ENCODE measurements at places on chromosomes 3 and 15.

- H3K4me1 ChIP-seq: peaks cover 5% of the 10 kb centered on the region
- H3K36me3 ChIP-seq: peaks cover 3% of the 10 kb centered on the region
- no peak overlapping the region for H3K27ac ChIP-seq
- no peak overlapping the region for H3K4me3 ChIP-seq
- peaks cover 34% of the 10 kb centered on the region for H3K27me3 ChIP-seq
Measured at GRCh38 chr3:12791430-12791829, 5.0 kb upstream of the CAND2 start.

GRCh38 chr15:47715856-47716445 is 1.4 kb upstream of the SEMA6D start:
- H3K27ac ChIP-seq: no peak overlapping the region
- no peak overlapping the region for H3K4me3 ChIP-seq

DNA sequence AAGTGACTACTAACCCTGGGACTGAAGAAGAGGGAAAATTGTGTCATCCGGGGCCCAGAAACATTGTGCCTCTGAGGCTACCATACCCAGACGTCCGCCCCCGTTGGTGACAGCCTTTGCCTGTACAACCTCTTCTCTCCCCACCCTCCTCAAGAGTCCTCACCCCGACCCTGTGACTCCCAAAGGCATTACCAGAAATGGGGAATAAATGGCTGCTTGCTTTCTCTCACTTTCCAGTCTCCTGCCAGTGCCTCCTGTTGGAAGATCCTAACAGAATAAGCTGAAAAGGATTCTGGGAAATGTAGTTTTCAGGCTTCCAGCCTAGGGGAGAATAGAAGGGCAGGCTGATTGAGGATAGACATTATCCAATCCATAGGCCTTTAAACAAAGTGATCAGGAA is 30.8 kb upstream of the SLC25A36 start:
- H3K27me3 ChIP-seq: peaks cover 45% of the 10 kb centered on the region
- H3K4me1 ChIP-seq: no peaks in the 10 kb centered on the region
- no peak overlapping the region for H3K4me3 ChIP-seq
- H3K27ac ChIP-seq: no peak overlapping the region
- DNase-seq: no peak

- H3K27me3 ChIP-seq: no peaks in the 10 kb centered on the region
- H3K27ac ChIP-seq: no peak overlapping the region
- DNase-seq: no peak
- H3K4me3 ChIP-seq: no peak overlapping the region
Measured at GRCh38 chr3:188841906-188842305, 329.9 kb upstream of the TPRG1 start.

- DNase-seq: no peak
- no peaks in the 10 kb centered on the region for H3K27me3 ChIP-seq
- no peaks in the 10 kb centered on the region for H3K4me1 ChIP-seq
- no peaks in the 10 kb centered on the region for H3K36me3 ChIP-seq
Measured at GRCh38 chr3:106943071-106943470, 434.2 kb upstream of the CCDC54 start.

DNA sequence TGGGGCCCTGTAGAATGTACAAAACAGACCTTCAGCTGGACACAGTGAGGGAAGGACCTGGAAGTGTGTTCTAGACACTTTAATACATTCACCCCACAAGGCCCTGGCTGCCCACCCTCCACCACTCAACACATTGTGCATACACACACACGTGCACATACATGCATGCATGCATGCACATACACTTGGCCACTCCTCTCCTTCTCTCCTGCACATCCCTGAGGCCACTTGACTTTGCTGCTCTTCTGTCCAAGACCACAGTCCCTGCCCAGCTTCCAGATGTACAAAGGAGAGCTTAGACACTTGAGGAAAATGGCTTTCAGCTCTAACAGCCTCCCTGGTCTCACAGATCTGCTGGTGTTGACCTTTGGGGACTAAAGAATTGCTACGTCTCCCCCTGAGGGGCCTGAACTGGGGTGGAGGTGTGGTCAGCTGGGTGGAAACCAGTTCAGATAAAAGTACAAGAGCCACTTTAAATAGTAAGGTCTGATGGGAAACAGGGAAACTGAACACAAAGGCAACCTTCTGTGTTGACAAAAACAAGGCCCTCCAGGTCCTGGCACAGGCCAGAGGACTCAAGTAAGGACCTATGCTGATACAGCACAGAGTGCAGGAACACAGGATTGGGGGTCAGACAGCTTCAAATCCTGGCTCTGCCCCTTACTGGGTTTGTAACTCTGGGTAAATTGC is 24.8 kb upstream of the NOX5 start:
- H3K4me3 ChIP-seq: no peak overlapping the region
- no peak for DNase-seq
- peaks cover 61% of the 10 kb centered on the region for H3K27me3 ChIP-seq
- no peaks in the 10 kb centered on the region for H3K36me3 ChIP-seq

- peaks cover 22% of the 10 kb centered on the region for H3K27me3 ChIP-seq
- no peaks in the 10 kb centered on the region for H3K4me1 ChIP-seq
- H3K27ac ChIP-seq: no peak overlapping the region
- H3K4me3 ChIP-seq: no peak overlapping the region
Measured at GRCh38 chr3:12097971-12098370, 60.7 kb downstream of the TIMP4 start.

DNA sequence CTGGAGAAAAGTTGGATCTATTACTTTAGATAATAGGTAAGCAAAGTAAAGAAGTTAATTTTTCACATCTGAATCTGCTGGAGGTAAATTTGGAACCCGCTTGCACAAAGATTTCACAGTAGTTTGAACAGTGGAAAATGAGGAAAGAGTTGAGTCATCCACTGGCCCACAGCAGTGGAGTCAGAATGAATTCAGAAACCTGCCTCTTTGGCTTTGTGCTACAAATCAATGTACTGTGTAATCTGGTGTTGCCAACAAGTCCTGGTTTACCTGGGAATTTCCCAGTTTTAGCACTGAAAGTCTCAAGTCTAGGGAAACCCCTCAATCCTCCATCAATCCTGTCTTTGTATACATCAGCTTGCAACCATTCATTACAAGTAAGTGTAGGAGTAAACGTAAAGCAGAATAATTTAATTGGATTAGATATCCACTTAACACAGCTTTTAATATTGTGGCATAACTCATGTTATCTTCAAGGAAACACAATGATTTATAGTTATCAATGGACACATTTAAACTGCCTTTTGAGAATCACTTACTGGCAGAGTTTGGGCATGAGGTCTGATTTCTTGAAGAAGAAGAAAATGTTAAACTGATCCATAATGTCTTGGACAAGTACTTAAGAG is 100.6 kb downstream of the DCLK3 start:
- H3K27me3 ChIP-seq: peaks cover 17% of the 10 kb centered on the region
- DNase-seq: no peak
- no peak overlapping the region for H3K27ac ChIP-seq
- no peaks in the 10 kb centered on the region for H3K36me3 ChIP-seq
- no peaks in the 10 kb centered on the region for H3K4me1 ChIP-seq
- no peak overlapping the region for H3K4me3 ChIP-seq

DNA sequence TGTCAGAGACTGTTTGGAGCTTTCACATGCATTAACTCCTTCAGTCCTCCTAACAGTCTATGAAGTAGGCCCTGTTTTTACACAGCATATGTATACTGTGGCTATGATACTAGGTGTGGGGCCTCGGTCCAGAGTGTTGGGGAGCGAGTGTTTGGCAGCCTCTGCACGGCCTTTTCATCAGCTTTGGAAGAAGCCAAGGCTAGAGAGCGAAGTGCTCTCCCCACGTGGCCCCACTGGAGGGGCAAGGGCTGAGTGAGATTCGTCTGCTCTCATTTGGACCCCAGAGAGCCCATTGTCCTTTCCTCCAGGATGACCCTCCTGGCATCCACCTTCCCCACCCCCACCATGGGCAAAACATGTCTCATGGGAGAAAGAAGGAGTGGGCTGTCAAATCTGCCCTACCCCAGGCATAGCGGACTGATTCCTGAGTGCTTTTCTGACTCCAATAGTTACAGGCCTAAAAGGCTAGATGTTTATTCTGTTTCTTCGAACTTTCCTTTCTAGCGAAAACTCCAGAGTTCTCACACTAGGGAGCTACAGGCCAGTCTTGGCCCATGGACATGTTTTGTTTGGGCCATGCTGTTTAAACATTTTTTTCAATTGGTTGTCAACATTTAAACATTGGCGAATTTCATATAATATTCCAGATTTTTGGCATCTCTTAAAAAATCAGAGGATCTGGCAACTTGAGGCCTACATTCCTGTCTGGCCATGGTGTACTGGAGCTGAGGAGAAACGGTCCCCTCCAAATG is 76.0 kb downstream of the EEFSEC start:
- peaks cover 7% of the 10 kb centered on the region for H3K4me1 ChIP-seq
- H3K4me3 ChIP-seq: no peak overlapping the region
- H3K27ac ChIP-seq: no peak overlapping the region
- DNase-seq: no peak

- no peaks in the 10 kb centered on the region for H3K27me3 ChIP-seq
- no peak overlapping the region for H3K27ac ChIP-seq
- DNase-seq: no peak
- H3K4me3 ChIP-seq: no peak overlapping the region
Measured at GRCh38 chr15:40706121-40706520, 11.1 kb downstream of the RAD51 start.

DNA sequence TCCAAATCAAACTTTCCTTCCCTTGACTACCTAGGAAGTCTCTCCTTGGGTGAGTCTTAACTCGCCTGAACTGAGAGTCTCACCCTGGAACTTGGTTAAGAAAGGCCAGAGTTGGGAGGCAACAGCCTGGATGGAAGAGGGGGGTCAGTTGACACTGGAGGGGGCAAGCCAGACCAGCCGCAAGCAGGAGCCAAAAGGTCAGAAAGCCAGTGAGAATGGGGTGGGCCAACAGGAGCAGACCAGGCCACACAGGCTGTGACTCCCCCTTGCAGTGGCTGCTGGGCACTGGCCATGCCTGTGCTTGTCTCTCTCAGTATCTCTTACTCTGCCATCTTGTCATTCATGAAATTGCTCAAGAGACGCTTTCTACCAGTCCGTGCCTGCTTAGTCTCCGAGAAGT is 32.9 kb downstream of the CRTC3 start:
- DNase-seq: no peak
- H3K36me3 ChIP-seq: peaks cover 6% of the 10 kb centered on the region
- H3K4me1 ChIP-seq: peaks cover 56% of the 10 kb centered on the region
- no peak overlapping the region for H3K4me3 ChIP-seq
- no peak overlapping the region for H3K27ac ChIP-seq

- H3K27me3 ChIP-seq: no peaks in the 10 kb centered on the region
- H3K27ac ChIP-seq: no peak overlapping the region
- DNase-seq: no peak
- H3K4me1 ChIP-seq: peaks cover 5% of the 10 kb centered on the region
- no peaks in the 10 kb centered on the region for H3K36me3 ChIP-seq
- H3K4me3 ChIP-seq: no peak overlapping the region
Measured at GRCh38 chr3:177473184-177473583, 275.9 kb upstream of the TBL1XR1 start.

GRCh38 chr3:54171509-54171908 is 49.2 kb downstream of the CACNA2D3 start:
- H3K27ac ChIP-seq: no peak overlapping the region
- DNase-seq: no peak
- H3K4me1 ChIP-seq: no peaks in the 10 kb centered on the region

GRCh38 chr15:94606286-94606685 is 374.9 kb downstream of the MCTP2 start:
- peaks cover 5% of the 10 kb centered on the region for H3K36me3 ChIP-seq
- peaks cover 6% of the 10 kb centered on the region for H3K4me1 ChIP-seq
- no peak for DNase-seq
